ENCODE measurements at places on chromosomes 11 and 22.

DNA sequence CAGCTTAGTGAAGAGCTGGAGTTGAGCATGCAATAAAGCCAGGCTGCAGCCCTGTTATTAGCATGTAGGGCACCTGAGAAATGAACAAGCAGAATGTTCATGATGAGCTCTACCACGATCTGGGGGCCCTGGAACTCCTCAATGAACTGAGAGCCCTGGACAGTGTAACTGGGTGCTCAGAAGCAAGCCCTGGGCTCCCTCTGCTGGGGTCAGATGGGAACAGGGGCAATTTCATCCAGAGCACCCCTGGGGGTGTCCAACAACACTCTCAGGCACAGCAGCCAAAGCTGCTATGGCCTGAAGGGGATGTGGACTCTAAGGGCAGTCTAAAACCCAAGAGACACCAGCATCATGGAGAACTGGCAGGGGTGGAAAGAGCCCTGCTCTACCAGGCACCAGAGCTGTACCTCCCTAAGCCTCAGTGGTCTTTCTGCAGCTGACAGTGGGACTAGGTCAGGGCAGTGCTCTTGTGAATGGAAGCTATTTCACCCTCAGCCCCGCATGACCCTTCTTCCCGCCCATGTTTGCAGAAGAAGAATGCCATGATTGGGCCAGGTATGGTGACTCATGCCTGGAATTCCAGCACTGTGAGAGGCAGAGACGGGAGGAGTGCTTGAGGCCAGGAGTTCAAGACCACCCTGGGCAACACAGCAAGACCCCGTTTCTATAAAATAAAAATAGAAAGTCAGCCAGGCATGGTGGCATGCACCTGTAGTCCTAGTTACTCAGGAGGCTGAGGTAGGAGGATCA lies 28.9 kb downstream of the THOC5 start:
- no peak for DNase-seq

DNA sequence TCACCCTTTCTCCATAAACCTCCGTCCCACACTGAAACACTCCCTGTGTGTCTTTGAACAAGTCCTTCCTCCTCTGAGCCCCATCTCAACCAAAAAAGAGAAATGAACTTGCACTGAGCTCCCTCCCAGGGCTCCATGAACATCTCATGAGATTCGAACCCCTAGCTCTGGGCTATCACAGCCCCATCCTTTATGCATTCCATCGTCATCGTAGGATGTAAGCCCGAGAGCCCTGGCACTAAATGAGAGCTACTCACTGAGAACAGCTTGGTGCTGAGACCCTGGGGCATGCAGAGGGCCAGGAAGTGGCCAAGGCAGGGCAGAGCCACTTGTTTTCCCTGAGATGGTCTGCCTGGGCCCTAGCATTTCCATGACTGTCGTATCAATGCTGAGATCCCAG lies 12.9 kb upstream of the SLC43A3 start:
- no peak for DNase-seq

- DNase-seq = no peak
Observed at GRCh38 chr11:113311536-113311935, 2.8 kb upstream of the TTC12 start.

DNA sequence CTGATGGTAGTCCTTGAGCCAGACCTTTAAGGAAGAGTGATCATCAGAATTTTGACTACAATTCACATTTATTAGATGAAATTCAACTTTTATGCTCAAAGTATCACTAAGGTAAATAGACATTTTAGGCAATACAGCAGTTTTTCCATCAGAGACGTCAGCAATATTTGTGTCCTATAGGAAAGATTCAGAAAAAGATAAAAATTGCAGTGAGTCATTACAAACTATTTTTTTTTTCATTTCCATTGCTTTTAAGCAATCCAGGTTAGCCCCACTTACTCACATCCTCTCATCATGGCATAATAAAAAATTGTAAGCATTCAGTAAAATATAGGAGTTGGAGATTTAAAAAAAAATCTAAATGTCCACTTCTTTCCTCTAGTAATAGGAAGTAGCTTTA lies 46.9 kb downstream of the MSANTD4 start:
- no peak for DNase-seq

GRCh38 chr11:34451053-34451452 lies 12.3 kb downstream of the CAT start:
- no peak for DNase-seq

DNA sequence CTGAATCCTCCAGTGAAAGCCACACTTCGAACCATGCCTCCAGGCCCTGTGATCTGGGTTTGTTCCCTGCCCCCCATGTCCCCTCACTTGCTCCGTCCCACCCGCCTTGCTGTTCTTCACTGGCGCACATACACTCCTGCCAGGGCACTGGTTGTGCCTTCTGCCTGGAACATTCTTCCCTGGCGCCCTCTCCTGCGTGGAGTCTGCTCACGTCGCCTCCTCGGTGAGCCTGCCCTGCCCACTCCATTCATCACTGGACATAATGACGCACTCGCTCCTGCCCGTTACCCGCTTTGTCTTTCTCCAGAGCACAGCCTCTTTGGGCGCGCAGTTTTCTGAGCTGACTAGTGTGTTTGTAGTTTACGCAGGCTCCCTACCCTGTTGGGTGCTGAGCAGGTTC lies 21.0 kb upstream of the MIEF1 start:
- DNase-seq = no peak

- peak; percentile 85 for DNase-seq
Observed at GRCh38 chr11:64304316-64305072, 830 bp upstream of the ESRRA start.

DNA sequence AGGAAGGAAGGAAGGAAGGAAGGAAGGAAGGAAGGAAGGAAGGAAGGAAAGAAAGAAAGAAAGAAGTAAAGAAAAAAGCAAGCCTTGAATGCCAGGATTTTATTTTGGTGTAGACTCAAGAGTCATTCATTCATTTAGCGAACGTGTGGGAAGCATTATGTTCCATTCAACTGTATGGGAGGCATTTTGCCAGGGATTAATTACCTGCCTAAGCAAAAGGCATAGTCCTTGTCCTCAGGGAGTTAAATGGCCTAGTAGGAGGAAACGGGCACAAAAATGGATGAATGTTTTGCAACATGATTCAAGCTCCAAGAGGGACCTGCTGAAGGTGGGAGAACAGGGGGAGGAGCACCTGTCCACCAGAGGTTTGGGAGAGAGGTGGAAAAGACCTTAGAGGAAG lies 16.2 kb upstream of the ZNRF3 start:
- DNase-seq = no peak

DNA sequence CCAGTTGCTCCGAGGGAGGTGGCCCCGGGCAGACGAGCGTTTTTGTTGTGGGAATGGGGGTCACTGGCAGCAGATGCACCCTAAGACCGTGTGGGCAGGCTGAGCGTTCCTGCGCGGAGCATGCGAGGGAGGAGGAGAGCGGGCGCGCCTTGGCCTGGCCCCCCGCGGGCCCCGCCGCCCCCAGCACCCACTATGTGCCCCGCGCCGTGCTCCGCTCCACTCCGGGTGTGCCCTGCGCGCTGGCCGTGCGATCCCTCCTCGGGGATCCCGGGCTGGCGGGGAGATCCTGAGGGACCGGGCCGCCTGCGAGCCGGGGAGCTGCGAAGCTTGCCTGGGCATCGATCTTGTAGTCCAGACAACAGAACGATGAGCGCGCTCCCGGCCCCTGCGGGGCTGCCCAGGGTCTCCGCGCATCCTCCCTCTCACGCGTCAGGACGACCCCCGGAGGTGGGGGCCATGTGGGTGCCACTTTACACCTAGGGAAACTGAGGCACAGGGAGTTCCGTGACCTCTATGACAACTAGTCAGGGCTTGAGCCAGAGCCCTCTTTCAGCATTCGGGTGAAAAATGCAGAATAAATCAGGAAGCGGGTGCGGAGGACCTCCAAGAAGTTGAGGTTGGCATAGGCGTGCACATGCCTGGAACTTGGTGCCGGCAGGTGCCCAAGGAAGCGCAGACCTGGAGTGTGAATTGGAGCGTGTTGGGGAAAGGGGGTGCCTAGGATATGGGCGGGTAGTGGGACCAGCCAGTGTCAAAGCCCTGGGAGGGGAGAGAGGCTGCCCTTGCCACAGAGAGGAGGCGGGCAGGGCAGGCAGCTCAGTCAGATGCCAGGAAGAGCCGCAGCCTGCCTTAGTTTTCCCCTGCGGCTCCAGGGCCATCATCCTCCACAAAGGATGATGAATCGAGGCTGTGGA lies 1.3 kb upstream of the KMT5B start:
- peak; percentile 13 for DNase-seq

GRCh38 chr22:40747361-40747760 lies 68.1 kb downstream of the MCHR1 start:
- DNase-seq = no peak

GRCh38 chr11:85726381-85726780 lies 40.4 kb upstream of the CCDC89 start:
- DNase-seq = no peak

GRCh38 chr11:124147951-124148350 lies 32.7 kb downstream of the VWA5A start:
- DNase-seq = no peak

DNA sequence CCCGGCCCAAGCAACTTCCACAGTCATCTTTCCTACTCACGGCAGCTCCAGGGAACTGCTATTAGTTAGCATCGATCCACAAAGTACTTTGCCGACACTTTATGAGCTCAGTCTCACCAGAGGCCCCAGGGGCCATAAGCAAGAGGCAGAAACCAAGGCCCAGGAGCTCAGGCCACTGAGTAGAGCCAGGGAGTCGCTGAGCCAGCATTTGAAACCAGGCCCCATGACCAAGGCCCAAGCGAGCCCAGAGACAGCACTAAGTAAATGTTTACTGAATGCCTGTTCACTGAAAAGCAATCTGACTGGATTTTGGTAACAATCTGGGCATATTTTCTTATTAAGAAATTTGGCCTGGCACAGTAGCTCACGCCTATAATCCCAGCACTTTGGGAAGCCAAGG lies 43.3 kb downstream of the ARRB1 start:
- no peak for DNase-seq

- peak; percentile 77 for DNase-seq
Observed at GRCh38 chr11:126978165-126978564, 22.4 kb downstream of the KIRREL3 start.

GRCh38 chr22:44405661-44406060 lies 92.4 kb downstream of the RTL6 start:
- no peak for DNase-seq

DNA sequence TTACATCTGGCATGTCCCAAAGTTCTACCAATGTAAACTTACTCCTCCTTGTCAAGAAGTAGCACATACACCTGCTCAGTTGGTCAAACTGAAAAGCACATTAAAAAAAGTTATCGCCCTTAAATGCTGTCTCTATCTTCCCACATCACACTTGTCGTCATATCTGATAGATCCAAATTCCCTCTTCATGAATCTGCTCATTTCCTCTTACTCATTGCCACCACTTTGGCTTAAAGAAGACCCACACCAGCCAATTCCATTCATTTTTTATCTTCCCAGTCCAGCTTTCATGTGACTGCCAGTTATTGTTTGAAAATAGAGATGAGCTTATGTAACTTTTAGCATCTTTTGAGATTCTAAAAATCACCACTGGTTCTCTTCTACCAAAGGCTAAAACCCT lies 305.9 kb upstream of the MTNR1B start:
- no peak for DNase-seq

DNA sequence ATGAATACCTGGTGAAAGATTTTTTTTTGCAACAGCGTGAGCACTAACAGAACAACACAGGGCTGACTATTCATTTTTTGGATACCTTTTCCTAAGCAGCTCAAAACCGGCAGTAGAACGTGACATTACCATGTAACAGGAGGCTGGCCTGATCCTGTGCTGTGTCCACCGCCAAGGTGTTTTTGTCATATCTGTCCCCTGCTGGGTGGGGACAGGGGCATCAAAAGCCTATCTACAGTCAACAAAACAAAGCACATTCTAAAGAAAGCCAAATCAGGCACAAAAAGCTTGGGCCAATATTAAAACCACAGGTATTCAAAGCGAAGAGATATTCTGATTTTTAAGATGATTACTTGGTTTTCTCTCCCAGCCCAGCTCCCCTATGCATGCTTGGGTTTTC lies 151.2 kb downstream of the LRRC4C start:
- no peak for DNase-seq

DNA sequence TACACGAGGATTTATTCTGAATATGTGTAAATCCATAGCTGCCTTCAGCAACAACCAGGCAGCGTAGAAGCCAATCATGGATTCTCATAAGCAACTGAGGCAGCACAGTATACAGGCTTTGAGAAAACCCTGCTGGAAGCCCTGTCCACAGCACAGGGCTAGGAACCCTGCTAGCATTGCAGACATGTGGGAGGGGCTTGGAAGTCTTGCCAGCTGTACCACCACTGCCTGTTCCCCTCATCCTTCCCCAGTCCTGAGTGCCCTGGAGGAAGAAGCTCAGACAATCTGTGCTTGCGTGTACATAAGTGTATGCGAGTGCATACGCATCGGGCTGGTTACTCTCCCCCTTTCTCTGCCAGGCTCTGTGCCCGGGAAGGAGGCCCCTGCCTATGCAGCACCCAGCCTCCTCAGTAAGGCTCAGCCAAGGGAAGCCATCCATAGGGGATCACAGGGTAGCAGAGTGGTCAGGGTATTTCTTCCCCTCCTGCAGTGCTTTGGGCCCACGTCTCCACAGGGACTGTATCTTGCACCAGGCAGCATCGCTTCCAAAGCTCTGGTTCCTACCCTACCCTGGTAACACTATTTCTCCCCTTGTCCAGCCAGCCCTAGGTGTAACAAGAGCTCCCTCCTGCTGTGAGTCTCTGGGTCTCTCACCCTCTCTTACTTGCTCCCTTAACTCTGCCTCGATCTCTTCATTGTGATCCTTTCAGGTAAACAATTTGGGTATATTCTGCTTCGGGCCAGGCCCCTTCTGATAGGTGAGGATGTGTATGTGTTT lies 90.5 kb downstream of the GALNT18 start:
- DNase-seq = no peak

DNA sequence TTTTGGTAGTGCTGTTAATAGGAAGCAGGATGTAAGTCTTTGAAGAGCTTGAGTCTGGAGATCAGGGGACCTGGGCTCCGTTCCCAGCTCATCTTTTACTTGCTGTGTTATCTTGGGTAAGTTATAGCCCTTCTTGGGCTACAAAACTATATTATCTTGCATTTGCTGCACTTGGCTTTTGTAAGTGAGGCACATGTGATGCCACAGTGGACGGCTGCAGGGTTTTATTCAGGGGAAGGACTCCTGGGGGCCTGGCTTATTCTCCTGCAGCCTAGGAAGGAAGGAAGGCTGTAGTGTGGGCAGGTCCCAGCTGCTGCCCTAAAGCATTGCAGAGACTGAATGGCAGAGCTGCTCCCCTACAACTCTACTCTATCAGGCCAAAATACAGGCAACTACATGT lies 6.4 kb downstream of the CD82 start:
- no peak for DNase-seq
